Caki2 (cell line): ENCODE measurements at places on chromosomes 4 and X. TPM values are rescaled to one million over a fixed set of nuclear protein-coding genes. Genes with fewer than 3 reads are reported as not detected.
A peak's percentile ranks its signal among the peaks of the same experiment; 100 is the strongest.

DNA sequence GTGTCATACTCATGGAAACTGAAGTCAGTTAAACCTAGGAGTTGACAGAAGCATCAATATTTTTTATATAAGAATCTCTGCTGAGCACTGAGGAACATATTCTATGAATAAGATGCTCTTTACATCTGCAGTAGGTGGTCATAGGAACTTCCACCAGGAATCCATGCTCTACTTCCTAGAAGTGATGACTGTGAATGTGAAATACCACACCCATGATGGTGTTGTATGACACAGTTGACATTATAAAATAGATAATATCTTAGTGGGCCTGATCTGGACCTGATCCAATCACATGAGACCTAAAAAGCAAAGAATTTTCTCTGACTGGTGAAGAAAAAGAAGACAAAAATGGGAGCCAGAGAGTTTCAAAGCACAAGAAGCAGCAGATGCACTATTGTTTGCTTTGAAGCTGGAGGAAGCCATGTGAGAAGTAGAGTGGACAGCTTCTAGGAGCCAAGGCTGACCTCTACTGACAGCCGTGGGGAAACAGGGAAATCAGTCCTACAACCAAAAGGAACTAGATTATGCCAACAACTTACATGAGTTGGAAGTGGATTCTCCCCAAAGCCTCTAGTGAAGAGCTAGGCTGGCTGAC lies 68.6 kb upstream of the HS3ST1 start:
- no peak for DNase-seq

DNA sequence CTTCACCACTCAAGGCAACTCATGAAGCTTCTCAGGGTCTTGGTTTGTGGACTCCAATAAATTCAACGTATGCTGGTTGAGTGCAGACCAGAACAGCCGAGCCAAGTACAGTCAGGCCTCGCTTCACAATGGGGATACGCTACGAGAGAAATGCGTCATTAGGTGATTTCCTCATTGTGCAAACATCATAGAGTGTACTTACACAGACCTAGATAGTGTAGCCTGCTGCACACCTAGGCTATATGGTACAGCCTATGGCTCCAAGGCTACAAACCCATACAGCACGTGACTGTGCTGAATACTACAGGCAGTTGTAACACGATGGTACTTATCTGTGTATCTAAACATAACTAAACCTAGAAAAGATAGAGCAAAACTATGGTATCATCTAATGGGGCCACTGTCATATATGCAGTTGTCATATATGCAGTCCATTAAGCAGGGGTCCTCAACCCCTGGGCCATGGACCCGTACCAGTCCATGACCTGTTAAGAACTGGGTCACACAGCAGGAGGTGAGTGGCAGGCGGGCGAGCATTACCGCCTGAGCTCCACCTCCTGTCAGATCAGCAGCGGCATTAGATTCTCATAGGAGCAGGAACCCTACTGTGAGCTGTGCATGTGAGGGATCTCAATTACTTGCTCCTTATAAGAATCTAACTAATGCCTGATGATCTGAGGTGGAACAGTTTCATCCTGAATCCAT lies 31.5 kb downstream of the RTL5 start:
- DNase-seq = no peak

- no peak for DNase-seq
Measured at GRCh38 chr4:8325291-8325973, 55.9 kb downstream of the HTRA3 start.

GRCh38 chr4:64014647-64015046 lies 394.6 kb downstream of the TECRL start:
- no peak for DNase-seq

DNA sequence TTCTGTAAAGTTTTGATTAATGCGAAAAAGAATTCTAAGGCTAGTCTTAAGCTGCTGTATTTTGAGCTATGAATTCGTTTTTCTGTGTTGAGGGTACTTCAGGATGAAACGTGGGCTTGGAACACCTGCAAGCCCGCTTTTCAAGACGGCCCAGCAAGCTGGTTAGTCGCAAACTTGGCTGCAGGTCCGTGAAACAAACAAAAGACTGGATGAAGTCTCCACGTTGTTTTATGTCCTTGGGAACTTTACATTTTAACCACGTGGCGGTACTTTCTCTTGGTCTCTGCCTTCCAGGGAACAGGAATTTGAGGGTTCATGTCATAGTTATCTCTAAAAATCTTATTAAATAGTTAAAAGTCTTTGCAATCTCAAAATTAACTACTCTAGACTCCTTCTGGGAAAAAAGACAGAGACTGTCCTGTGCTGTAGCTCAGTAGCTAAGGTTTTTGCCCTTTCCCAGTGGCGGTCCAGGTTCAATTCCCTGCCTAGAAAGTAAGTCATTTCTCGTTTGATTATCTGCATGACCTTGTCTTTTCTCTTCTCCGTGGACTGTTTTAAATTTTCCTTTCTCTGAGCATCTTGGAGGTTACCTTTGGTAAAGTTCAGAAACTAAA lies 21.0 kb downstream of the TENM3 start:
- DNase-seq = no peak

GRCh38 chrX:139222511-139223200 lies 307.9 kb upstream of the F9 start:
- DNase-seq = no peak

- DNase-seq = no peak
Measured at GRCh38 chrX:79153348-79153747, 8.9 kb downstream of the GPR174 start.

DNA sequence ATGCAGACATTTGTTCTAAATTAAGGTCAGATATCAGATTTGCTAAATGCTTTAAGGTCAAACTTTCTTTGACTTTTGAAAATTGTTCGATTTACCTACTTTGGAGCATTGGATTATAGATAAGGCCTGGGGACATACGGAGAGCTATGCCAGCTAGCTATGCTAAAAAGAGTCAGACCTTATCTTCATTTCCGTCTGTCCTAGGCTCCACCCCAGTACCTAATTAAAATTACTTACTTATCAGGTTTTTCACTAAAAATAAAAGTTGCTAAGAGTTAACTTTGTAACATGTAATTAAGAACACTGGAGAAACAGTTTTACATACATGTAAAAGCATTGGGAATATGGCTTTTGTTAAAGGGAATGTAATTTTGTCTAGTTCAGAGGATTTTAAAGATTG lies 7.1 kb upstream of the TMEM35A start:
- no peak for DNase-seq

DNA sequence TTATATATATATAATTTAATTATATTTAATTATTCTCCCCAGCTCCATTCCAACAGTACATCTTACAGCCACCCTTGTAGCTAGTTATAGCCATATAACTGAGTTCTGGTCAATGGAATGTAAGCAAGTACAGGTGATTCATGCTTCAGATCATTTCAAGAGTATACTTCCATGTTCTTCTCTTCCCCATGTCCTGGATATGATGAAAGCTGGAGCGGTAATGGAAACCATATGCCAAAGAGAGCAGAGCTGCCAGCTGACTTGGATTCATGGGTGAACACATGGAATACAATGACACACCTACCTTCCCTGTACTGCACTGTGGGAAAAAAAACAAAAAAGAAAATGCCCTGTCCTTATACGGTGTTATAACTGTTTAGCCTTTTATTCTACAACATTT lies 17.5 kb upstream of the CORIN start:
- DNase-seq = no peak

DNA sequence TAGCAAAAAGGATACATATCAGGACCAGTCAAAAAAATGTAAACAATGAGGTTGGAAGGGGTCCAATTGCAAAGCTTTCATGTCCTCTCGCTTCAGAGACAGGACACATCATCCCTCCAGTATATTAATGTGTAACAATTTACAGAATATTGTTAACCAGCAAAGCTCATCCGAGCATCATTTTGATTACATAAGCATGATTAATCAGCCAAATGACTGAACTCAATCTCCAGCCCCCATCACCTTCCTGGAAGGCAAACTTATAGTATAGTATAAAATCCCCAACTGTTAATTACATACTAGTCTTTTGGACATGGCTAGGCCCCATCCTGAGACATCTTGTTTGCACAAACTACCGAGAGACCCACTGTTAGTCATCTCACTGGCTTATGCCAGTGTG lies 77.6 kb upstream of the TRAM1L1 start:
- no peak for DNase-seq

DNA sequence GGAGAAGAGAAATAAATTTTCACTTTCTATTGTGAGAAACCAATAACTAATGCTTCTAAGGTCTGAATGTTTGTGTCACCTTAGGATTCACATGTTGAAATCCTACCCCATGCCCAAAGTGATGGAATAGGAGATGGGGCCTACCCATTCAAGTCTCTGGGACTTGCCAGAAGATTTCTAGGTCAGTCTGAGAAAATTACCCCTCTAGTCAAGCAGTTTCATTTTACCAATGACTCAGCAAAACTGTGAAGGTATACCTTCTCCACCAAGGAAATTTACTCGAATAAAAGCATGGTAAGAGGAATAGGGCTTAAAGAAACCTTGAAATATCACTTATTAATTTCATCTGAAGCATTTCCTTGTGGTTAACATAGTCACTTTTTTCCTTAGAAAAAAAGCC lies 23.5 kb upstream of the PAPSS1 start:
- DNase-seq = no peak

DNA sequence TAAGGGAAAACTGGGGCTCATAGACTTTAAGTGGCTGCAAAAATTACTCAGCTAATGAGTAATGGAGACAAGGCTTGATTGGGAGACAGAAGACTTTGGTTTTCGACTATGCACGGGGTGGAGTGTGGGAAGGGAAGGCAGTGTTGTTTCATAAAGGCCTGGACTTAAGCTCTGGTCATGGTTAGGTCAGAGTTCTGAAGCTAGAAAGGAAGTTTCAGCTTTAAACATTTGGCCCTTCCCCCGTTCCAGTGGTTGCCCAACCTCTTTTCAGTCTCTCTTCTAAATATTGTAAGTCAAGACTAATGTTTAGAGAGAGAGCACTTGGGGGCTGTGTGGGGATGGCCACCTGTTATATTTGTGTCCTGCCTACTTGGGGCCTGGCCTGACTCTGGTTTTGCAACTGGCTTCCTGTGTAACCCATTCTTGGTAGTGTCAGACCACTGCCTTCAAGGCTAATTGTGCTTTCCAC lies 21.0 kb downstream of the MSN start:
- DNase-seq = peak; percentile 61

DNA sequence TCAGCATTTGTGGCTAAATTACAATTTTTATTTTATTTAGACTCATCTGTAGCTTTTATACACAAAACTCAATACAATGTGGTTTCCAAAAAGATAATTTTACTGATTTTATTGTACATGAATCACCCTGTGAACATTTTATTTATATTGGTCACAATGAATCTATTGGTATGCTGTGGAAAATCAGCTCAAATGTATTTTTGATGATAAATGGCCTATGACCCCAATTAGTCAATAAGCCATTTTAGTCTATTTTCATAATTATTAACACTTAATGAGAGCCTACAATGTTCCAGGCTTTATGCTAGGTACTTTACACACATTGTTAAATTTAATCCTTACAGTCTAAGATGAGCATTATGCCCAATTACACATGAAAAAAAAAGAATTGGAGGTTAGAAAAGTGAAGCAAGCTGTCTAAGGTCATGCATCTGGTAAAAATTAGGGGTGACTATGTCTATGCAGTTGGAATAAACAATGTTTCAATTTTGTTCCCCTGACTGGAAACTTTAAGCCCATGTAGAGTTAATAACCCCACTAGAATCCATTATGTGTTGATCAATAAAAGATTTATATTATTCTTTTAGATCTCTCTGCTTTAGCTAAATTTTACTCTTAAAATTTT lies 344.7 kb downstream of the PABPC4L start:
- DNase-seq = no peak

DNA sequence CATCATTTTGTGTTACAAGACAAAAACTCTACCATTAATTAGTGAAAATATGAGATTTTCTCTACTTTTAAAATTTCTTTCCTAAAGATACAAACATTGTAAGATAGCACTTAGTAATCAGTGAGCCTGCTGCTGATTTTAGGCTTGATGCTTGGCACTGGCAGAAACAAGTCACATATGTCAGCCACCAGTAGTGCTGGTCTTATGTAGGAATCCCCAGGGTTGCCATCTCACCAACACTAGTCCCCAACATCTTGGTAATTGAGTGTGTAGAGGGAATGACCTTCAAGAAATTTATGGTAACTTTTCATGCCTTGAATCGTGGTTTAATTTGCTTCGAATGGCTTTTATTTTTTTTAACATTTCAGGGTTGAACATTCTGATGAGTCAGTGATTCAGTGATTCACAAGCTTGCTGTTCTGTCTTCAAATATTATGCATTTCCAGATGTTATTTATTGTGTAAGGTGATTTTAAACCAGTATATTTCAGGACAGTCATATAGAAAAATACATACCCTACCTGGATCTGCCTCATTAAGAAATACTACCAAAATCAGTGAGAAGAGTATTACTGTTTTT lies 11.9 kb downstream of the EXOC1 start:
- peak; percentile 18 for DNase-seq

DNA sequence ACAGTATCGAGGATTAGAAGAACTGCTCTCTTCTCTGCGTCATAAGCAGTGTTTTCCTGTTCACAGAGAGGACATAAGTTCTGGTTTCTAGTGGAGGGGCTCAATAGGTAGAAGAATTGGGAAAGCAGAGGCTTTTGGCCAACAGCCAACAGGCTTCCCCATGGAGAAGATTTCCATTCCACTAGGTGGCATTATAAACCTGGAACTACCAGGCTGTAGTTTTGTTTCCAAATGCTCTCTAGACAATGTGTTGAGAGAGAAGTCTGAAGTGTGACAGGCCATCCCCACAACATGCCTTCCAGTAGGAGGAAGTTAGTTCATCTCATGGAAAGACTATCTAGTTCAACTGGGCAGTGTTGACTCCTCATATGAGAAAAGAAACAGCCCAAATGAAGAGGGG lies 63.8 kb upstream of the ANXA10 start:
- DNase-seq = peak; percentile 27

Gene EGF
- total RNA-seq = 8.6 and 8.8 TPM in 2 replicates

Gene CDKL2
- 1.8 and 5.7 TPM in 2 replicates for total RNA-seq

Gene TLR6
- 0.96 and 6.2 TPM in 2 replicates for total RNA-seq

Gene COMMD8
- total RNA-seq = 24.6 and 42.2 TPM in 2 replicates
